Activated CD8-positive, alpha-beta memory T cell treated with anti-CD3 and anti-CD28 coated beads for 36 hours (primary cell): ENCODE measurements at places on chromosomes 1 and 21. TPM values are rescaled to one million over a fixed set of nuclear protein-coding genes. Genes with fewer than 3 reads are reported as not detected.

Gene PKLR
- not detected for total RNA-seq

Gene FNDC5
- total RNA-seq, result not detected

Gene CYP4Z1
- total RNA-seq, result not detected

Gene LDLRAD1
- total RNA-seq, result not detected

Gene FAM72A
- 23.0 TPM for total RNA-seq

Gene TEKT2
- total RNA-seq, result not detected

Gene MYBPH
- not detected for total RNA-seq

Gene SPATA46
- total RNA-seq, result not detected

Gene MMP23B
- 2.1 TPM for total RNA-seq

Gene GUCA2A
- not detected for total RNA-seq

Gene OPTC
- not detected for total RNA-seq

Gene C1QTNF12
- total RNA-seq, result 0.96 TPM

Gene MRPL37
- 218 TPM for total RNA-seq

Gene FABP3
- not detected for total RNA-seq

Gene KISS1
- total RNA-seq, result not detected

Gene KRTAP19-8
- not detected for total RNA-seq

Gene TRIM17
- 3.2 TPM for total RNA-seq

Gene CDA
- total RNA-seq, result not detected

Gene ZFYVE9
- total RNA-seq, result 4.2 TPM

Gene TCHH
- total RNA-seq, result 0.17 TPM

Gene CLDN17
- total RNA-seq, result not detected

Gene TCP10L
- total RNA-seq, result 0.15 TPM

Gene NTRK1
- 3.6 TPM for total RNA-seq

Gene HTR6
- total RNA-seq, result not detected

Gene KRTAP19-3
- total RNA-seq, result not detected

Gene PLEKHA6
- total RNA-seq, result 0.25 TPM

Gene LCE2C
- not detected for total RNA-seq

Gene RNPC3
- 15.1 TPM for total RNA-seq

Gene BRDT
- not detected for total RNA-seq

Gene FCGR2B
- total RNA-seq, result not detected

Gene FAM110D
- total RNA-seq, result not detected

Gene ICOSLG
- 1.2 TPM for total RNA-seq

Gene CELA3B
- not detected for total RNA-seq

Gene SMPDL3B
- 0.63 TPM for total RNA-seq

Gene GNAT2
- total RNA-seq, result 1.3 TPM

Gene KCNH1
- not detected for total RNA-seq

Gene DPT
- total RNA-seq, result not detected

Gene CLCA1
- total RNA-seq, result not detected

Gene RNF186
- not detected for total RNA-seq

Gene FLG2
- not detected for total RNA-seq

Gene CADM3
- not detected for total RNA-seq

Gene LCE1E
- total RNA-seq, result not detected

Gene NUAK2
- total RNA-seq, result 1.3 TPM

Gene FCER1G
- total RNA-seq, result 0.95 TPM

Gene LENEP
- not detected for total RNA-seq
